EH (cell line): ENCODE measurements at places on chromosomes 16 and 17.
A peak's percentile ranks its signal among the peaks of the same experiment; 100 is the strongest.

GRCh38 chr17:31788956-31789355 lies 70.1 kb downstream of the COPRS start:
- DNase-seq, result peak; percentile 68

- DNase-seq, result peak; percentile 52
Observed at GRCh38 chr17:62781356-62781755, 26.8 kb downstream of the MARCHF10 start.

DNA sequence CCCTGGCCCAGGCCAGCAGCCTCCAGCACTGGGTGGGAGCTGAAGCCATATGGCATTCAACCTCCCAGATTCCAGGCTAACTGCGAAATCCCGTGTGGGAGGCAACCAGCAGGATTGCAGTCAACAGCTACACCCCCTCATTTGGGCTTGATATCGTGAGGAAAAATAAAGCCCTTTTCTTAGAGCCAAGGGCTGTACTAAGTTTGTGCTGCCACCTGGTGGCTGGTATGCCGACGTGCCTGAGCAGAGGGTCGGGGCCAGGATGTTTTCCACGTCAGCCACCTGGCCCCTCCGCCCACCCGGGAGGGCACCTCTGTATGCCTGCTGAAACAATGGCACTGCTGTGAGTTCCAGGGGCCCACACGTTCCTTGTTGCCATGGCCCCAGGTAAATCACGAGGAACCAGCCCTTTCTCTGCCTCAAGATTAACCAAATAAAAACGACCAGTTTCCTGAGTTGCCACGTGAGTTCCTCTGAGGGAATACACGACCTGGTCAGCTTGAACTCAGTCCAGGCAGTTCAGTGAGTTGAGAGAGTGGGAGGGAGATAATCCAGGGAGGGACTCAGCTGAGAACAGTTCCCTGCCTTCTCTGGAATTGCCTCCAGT lies 9.0 kb downstream of the TMEM98 start:
- DNase-seq, result peak; percentile 60

- DNase-seq, result peak; percentile 26
Observed at GRCh38 chr16:75566758-75567255, 628 bp downstream of the GABARAPL2 start.

- no peak for DNase-seq
Observed at GRCh38 chr17:70407506-70407905, 238.2 kb downstream of the KCNJ2 start.

GRCh38 chr16:2835638-2836493 lies 5.8 kb downstream of the ZG16B start:
- peak; percentile 98 for DNase-seq

- no peak for DNase-seq
Observed at GRCh38 chr17:81492706-81493105, 19.9 kb downstream of the ACTG1 start.

DNA sequence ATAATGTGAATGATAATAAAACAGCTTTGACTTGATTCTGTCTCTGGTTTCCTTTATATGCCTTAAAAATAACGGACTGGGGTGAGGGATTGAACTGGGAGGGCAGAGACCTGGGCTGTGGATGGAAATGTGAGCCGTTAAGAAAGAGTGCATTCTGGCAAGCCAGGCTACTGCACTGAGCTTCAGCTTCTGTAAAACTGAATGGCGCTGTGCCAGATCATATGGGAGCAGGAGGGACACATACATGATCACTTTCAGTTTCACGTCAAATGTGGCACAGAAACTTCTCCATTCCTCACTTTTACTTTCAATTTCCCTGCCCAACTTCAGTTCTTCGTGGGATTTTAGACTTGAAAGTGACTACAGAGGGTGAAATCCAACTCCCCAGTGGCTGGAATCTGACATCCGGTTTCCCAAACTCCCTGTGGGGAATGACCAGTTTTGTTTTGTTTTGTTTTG lies 1.1 kb downstream of the MT2A start:
- peak; percentile 92 for DNase-seq

- no peak for DNase-seq
Observed at GRCh38 chr16:48361540-48362144, 23.6 kb downstream of the SIAH1 start.

DNA sequence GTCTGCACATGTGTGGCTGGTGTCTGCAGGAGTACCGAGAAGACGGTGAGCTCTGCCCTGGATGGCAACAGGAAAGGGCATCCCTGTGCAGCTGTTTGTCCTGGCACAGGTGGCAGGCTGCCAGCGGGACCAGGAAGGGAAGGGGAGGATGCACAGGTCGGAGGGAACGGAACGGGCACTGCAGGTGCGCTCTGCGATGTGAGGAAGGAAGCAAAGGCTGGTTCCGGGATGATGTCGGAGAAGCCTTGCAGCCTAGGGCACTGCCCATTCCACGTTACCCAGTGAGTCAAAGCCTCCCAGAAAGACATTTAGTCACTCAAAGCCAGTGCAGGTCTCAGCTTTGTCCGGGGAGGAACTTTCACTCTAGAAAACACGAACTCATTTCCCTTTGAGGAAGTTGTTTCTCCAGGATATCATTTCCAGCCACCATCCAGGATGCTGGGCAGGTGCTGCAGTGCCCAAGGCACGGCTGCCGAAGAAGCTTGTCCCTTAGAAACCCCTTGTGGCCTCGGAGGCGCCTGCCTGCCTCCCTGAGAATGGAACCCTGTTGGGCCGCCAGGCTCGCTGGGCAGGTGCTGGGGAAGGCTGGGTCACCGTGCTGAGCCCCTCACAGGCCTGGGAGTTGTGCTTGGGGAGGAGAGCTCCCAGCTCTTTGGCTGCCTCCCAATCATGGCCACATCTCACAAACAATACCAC lies 4.5 kb upstream of the TMEM235 start:
- no peak for DNase-seq

- peak; percentile 75 for DNase-seq
Observed at GRCh38 chr16:22092143-22092933, at the start of gene VWA3A. TSS of gene VWA3A (plus strand) at chr16:22092541. CDS start at chr16:22092638, 97 bp downstream.

DNA sequence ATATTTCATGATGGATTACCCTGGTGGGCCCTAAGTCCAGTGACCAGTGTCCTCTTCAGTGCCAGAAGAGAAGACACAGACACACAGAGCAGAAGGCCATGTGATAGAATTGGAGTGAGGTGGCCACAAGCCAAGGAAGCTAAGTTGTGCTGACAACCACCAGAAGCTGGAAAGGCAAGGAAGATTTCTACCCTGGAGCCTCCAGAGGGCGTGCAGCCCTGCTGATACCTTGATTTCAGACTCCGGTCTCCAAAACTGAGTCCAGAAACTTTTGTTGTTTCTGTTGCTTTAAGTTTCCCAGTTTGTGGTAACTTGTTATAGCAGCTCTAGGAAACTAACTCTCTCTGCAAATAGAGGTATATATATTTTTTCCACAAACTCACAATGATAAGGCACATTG lies 396.6 kb upstream of the ASIC2 start:
- no peak for DNase-seq

GRCh38 chr16:85657267-85657650 lies 31.5 kb downstream of the GINS2 start:
- no peak for DNase-seq

DNA sequence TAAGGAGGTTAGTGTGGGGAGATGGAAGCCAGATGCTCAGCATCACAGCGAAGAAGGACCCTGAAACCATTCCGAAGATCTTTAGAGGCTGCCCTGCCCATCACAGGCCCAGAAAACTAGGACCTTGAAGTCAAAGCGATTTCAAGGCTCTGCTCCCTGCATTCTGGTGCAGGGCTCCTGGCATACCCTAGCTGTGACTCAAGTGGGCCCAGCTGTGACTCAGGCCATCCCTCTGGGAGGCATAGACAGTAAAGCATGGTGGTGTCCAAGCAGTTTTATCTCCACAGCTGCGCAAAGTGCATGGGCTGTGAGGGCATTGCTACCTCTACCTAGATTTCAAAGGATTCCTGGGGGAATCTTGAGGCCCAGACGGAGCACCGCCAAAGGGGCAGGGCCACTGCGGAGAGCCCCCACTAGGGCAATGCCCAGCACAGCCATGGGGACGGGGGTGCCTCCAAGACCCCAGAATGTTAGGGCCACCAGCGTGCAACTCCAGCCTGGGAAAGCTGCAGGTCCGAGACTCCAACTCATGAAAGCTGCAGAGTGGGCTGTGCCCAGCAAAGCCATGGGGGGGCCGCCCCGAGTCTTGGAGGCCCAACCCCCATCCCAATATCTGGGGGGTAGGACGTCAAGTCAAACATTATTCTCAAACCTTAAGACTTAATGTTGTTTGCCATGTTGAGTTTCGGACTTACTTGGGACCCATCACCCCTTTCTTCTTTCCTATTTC lies 11.7 kb upstream of the ZNF594 start:
- peak; percentile 56 for DNase-seq

DNA sequence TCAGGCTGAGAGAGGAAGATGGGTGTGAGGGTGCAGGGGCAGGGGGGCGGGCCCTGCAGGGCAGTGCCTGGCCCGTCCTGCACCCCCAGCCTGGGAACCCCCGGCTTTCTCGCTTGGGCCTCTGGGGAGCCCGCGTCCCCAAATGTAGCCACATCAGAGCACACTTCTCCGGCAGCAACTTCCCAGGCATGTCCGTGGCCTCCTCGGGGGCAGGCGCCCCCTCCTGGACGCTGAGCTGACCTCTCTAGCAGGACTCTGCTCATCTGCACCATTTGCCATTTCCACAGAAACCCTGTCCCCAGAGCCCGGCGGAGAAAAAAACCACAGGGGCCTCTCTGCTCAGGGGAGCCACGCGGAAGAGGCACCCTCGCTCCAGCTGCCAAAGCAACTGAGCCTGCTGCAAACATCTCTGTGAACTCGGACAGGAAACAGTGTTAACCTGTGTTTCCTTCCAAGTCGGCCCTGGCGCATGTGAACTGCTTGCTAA lies 63.4 kb downstream of the KLHDC4 start:
- peak; percentile 33 for DNase-seq

GRCh38 chr17:68819465-68819864 lies 135.7 kb downstream of the ABCA8 start:
- no peak for DNase-seq

- DNase-seq, result no peak
Observed at GRCh38 chr17:58536542-58536941, 22.1 kb upstream of the MTMR4 start.
